Esophagus muscularis mucosa (tissue), 4 donors: ENCODE measurements at places on chromosomes 7 and 10. TPM values are rescaled to one million over a fixed set of nuclear protein-coding genes. Genes with fewer than 3 reads are reported as not detected.
A peak's percentile ranks its signal among the peaks of the same experiment; 100 is the strongest.

- no peak for DNase-seq
- no peaks in the 10 kb centered on the region for H3K27me3 ChIP-seq
- no peak overlapping the region for H3K4me3 ChIP-seq
- H3K27ac ChIP-seq, result no peak overlapping the region
Observed at GRCh38 chr10:49512121-49512809, 26.7 kb downstream of the ERCC6 start.

GRCh38 chr7:149293338-149293737 lies 31.3 kb downstream of the ZNF783 start:
- peaks cover 64% of the 10 kb centered on the region for H3K36me3 ChIP-seq
- no peak for DNase-seq
- H3K27ac ChIP-seq, result no peak overlapping the region

DNA sequence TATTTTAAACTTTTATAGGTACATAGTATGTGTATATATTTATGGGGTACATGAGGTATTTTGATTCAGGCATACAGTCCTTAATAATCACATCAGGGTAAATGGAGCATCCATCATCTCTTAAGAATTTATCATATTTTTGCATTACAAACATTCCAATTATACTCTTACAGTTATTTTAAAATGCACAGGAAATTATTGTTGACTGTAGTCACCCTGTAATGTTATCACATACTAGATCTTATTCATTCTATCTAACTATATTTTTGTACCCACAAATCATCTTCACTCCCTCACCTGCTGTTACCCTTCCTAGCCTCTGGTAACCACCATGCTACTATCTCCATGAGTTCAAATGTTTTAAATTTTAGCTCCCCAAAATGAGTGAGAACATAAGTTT lies 56.3 kb upstream of the FAM3C start:
- no peaks in the 10 kb centered on the region for H3K4me1 ChIP-seq
- no peaks in the 10 kb centered on the region for H3K36me3 ChIP-seq
- DNase-seq, result no peak
- no peak overlapping the region for H3K4me3 ChIP-seq
- H3K27me3 ChIP-seq, result no peaks in the 10 kb centered on the region
- no peak overlapping the region for H3K27ac ChIP-seq

DNA sequence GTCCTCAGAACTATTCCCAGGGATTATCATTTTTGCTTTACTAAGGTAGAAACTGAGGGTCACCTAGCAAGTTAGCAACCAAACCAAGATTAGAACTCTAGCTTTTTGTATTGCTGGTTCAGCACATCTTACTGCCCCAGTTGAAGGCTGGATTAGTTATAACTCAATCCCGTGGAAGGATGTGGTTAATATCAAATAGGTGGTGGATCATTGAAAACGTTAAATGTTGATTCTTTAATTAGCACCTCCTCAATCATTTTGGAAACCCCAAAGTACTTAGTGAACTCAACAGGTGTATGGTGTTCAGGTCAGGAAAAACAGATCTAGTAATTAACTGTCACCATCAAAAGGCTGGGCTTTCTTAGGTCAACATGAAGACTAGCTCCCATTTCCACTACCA lies 152.4 kb downstream of the ARID5B start:
- peak overlapping the region; percentile 80 for H3K27ac ChIP-seq
- no peaks in the 10 kb centered on the region for H3K27me3 ChIP-seq
- DNase-seq, result no peak
- H3K4me1 ChIP-seq, result peaks cover 83% of the 10 kb centered on the region
- H3K4me3 ChIP-seq, result no peak overlapping the region

- DNase-seq, result no peak
- H3K27me3 ChIP-seq, result no peaks in the 10 kb centered on the region
- H3K27ac ChIP-seq, result no peak overlapping the region
- H3K36me3 ChIP-seq, result no peaks in the 10 kb centered on the region
- no peaks in the 10 kb centered on the region for H3K4me1 ChIP-seq
- no peak overlapping the region for H3K4me3 ChIP-seq
Observed at GRCh38 chr10:49312246-49312869, 13.4 kb downstream of the C10orf71 start.

DNA sequence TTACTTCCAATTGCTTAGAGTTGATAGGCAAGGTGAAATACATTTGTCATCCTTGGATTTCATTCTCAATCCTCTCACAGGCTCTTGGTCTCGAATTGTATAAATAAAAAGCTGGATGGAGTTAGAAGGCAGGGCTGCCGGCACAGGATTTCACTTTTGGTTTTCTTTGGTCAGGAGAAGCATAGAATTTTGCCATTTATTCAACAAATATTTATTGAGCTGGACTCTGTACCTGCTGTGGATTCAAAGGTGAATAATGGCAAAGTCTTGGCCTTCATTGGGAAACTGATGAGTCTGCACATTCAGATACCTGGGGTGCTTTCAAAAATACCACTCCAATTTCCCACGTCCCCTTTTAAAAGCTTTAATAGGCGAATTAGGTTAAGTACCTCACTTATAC lies 49.7 kb downstream of the PDK4 start:
- H3K4me1 ChIP-seq, result peaks cover 71% of the 10 kb centered on the region
- peak overlapping the region; percentile 24 for H3K4me3 ChIP-seq
- no peaks in the 10 kb centered on the region for H3K27me3 ChIP-seq

GRCh38 chr10:30027057-30028005 lies 32.1 kb downstream of the JCAD start:
- DNase-seq, result no peak
- peak overlapping the region; percentile 14 for H3K4me3 ChIP-seq
- peak overlapping the region; percentile 49 for H3K27ac ChIP-seq
- no peaks in the 10 kb centered on the region for H3K27me3 ChIP-seq

DNA sequence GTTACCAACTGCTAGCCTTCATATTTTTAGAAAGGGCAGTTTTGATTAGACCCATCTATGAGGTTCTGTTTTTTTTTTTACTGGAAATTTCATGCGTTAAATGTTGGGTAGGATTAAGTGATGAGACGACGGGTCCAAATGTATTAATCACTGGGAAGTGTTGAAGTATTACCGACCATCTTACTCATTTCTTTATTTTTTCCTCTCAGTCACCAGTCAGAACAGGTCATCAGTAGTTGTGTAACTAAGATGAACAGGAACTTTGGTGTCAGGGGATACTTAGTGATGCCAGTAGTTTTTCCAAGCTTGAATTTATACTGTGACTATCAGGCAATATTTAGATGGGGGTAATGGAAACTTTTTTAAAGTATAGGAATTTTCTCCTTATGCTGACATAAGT lies 14.2 kb downstream of the TFAM start:
- H3K36me3 ChIP-seq, result peaks cover 41% of the 10 kb centered on the region
- no peaks in the 10 kb centered on the region for H3K4me1 ChIP-seq
- DNase-seq, result no peak
- H3K4me3 ChIP-seq, result no peak overlapping the region
- H3K27ac ChIP-seq, result no peak overlapping the region

- H3K27me3 ChIP-seq, result no peaks in the 10 kb centered on the region
- no peak overlapping the region for H3K4me3 ChIP-seq
- peaks cover 41% of the 10 kb centered on the region for H3K36me3 ChIP-seq
- no peak for DNase-seq
Observed at GRCh38 chr7:149248777-149249176, 9.3 kb downstream of the ZNF212 start.

DNA sequence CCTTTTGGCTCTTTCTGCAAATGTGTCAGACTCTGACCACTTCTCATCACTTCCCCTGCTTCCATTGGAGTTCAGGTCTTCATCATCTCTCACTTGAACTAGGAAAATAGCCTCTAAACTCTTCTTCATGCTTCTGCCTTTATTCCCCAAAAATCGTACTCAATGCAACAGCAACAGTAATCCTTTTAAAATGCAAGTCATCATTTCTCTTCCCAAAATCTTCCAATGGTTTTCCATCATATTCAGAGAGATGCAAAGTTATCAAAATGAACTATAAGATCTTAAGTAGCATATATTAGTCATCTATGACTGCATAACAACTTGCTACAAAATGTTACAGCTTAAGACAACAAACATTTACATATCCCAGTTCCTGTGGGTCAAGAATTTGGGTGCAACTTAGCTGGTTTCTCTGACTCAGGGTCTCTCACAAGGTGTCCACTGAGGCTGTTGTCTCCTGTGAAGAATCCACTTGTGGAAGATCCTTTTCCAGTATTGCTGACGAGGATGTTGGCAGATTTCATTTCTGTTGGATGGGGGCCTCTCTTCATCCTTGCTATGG lies 31.0 kb upstream of the ETV1 start:
- no peak overlapping the region for H3K27ac ChIP-seq
- H3K27me3 ChIP-seq, result no peaks in the 10 kb centered on the region
- no peaks in the 10 kb centered on the region for H3K4me1 ChIP-seq
- H3K36me3 ChIP-seq, result no peaks in the 10 kb centered on the region

GRCh38 chr10:32687116-32687515 lies 241.2 kb downstream of the CCDC7 start:
- no peaks in the 10 kb centered on the region for H3K27me3 ChIP-seq
- no peak overlapping the region for H3K27ac ChIP-seq
- no peak for DNase-seq
- H3K36me3 ChIP-seq, result no peaks in the 10 kb centered on the region
- H3K4me3 ChIP-seq, result no peak overlapping the region

DNA sequence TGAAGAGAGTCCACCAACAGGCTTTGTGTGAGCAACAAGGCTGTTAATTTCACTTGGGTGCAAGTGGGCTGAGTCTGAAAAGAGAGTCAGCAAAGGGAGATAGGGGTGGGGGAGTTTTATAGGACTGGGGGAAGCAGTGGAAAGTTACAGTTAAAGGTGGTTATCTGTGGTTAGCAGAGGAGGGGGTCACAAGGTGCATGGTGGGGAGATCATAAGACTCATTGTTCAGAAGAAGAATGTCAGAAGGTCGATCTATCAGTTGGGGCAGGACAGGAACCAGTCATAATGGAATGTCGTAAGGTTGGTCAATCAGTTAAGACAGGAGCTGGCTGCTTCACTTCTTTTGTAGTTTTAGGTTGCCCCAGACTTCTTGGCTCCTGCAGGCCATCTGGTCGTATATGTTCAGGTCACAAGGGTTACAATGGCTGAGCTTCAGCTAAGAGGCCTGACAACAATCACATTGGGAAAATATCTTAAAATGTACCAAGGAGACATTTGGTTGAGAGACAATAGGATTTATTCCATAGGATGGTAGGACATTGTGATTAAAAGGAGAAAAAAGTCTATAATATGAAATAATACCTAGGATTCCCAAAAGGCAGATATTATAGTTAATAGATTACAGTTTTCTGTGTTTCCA lies 356.4 kb downstream of the ANKRD7 start:
- no peak for DNase-seq
- no peaks in the 10 kb centered on the region for H3K4me1 ChIP-seq
- no peak overlapping the region for H3K27ac ChIP-seq
- H3K27me3 ChIP-seq, result no peaks in the 10 kb centered on the region
- H3K36me3 ChIP-seq, result no peaks in the 10 kb centered on the region
- H3K4me3 ChIP-seq, result no peak overlapping the region

GRCh38 chr7:922334-923107 lies 32.0 kb downstream of the ADAP1 start:
- no peaks in the 10 kb centered on the region for H3K27me3 ChIP-seq
- H3K4me3 ChIP-seq, result peak overlapping the region; percentile 10
- H3K4me1 ChIP-seq, result peaks cover 40% of the 10 kb centered on the region
- DNase-seq, result no peak
- H3K36me3 ChIP-seq, result peaks cover 22% of the 10 kb centered on the region

DNA sequence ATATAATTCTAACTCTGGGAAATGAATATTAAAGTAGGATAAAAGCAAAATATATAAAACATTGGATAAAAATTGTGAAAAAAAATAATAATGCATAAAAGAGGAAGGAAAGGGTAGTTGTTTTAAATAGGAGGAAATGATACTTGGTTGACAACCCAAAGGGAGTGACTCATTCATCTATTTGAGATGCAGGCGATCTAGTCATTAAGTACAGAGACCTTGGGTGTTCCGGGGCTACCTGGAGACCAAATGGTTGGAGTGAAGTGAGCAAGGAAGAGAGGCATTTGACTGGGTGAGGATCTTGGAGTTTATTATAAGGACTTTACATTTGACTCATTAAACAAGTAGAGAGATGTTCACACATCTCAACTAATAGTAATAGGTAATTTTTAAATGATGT lies 111.0 kb downstream of the LRRTM3 start:
- H3K27me3 ChIP-seq, result no peaks in the 10 kb centered on the region
- H3K27ac ChIP-seq, result no peak overlapping the region
- no peak overlapping the region for H3K4me3 ChIP-seq
- no peak for DNase-seq

DNA sequence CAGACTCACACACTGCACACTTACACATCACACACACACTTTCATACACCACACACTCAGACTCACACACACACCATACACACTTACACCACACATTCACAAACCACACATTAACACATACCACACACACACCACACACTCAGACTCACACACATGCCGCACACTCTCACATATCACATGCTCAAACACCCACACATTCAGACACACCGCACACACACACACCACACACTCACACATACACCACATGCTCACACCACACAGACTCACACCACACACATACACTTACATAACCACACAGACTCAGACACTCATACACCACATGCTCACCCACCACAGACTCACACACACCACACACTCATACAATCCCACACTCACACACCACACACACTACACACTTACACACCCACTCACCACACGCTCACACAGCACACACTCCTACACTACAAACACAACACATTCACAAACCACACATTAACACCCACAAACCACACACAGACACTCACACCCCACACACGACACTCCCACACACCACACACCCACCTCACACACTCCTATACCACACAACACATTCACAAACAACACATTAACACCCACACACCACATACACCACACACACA lies 125.4 kb downstream of the EVX1 start:
- H3K4me3 ChIP-seq, result no peak overlapping the region
- no peaks in the 10 kb centered on the region for H3K36me3 ChIP-seq
- no peaks in the 10 kb centered on the region for H3K27me3 ChIP-seq
- peaks cover 8% of the 10 kb centered on the region for H3K4me1 ChIP-seq
- no peak overlapping the region for H3K27ac ChIP-seq
- no peak for DNase-seq

GRCh38 chr10:2992401-2993198 lies 74.7 kb upstream of the PFKP start:
- H3K36me3 ChIP-seq, result no peaks in the 10 kb centered on the region
- H3K27ac ChIP-seq, result no peak overlapping the region
- no peaks in the 10 kb centered on the region for H3K27me3 ChIP-seq
- H3K4me3 ChIP-seq, result no peak overlapping the region

- H3K36me3 ChIP-seq, result peaks cover 52% of the 10 kb centered on the region
- DNase-seq, result no peak
- H3K4me3 ChIP-seq, result no peak overlapping the region
- H3K4me1 ChIP-seq, result no peaks in the 10 kb centered on the region
- no peaks in the 10 kb centered on the region for H3K27me3 ChIP-seq
Observed at GRCh38 chr10:33179067-33179466, 155.4 kb downstream of the NRP1 start.

The ERVW-1 gene
- total RNA-seq, result not detected

The HOXA6 gene
- 0.66 TPM for total RNA-seq

The ADAM22 gene
- 3.3 TPM for total RNA-seq
